ENCODE measurements at places on chromosomes 7 and 10.

- DNase-seq: no peak
Observed at GRCh38 chr7:28389504-28390395, 22.6 kb upstream of the CREB5 start.

DNA sequence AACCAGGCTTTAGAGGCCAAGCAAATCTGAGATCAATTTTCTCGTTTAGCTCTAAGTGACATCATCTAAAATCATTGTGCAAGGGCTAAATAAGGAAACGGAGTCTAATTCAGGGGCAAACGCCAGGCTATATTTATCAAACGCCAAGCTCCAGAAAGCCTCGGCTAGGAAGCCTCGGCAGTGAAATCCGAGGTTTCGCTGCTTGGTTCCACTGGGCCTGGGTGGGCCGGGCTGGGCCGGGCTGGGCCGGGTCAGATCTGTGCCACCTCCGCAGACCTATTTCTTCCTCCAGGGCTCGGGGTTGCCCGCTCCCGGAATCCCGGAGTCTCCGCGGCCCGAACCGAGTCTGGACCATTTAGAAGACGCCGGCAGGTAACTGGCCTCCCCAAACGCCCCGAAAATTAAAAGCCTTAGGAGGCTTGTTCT, 459 bp upstream of the FEZF1 start:
- no peak for DNase-seq

DNA sequence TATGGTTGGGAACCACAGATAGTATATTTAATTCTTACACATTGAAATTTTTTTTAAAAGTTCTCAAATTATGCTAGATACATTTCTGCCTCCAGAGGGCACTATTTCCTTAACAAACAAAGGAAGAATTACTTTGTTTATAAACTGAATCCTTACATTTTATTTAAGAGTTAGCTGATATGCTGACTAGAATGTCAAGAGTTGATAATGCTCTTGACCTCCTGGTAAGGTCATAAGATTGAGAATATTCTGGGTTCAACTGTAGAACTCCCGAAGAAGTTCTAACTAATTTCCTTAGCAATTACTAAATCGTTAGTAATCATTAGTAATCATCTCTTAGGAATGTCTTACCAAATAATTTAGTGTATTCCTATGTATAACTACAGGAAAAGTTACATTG, 95.3 kb upstream of the CYP26C1 start:
- no peak for DNase-seq

GRCh38 chr10:123555616-123556015, 110.5 kb upstream of the GPR26 start:
- DNase-seq: no peak

DNA sequence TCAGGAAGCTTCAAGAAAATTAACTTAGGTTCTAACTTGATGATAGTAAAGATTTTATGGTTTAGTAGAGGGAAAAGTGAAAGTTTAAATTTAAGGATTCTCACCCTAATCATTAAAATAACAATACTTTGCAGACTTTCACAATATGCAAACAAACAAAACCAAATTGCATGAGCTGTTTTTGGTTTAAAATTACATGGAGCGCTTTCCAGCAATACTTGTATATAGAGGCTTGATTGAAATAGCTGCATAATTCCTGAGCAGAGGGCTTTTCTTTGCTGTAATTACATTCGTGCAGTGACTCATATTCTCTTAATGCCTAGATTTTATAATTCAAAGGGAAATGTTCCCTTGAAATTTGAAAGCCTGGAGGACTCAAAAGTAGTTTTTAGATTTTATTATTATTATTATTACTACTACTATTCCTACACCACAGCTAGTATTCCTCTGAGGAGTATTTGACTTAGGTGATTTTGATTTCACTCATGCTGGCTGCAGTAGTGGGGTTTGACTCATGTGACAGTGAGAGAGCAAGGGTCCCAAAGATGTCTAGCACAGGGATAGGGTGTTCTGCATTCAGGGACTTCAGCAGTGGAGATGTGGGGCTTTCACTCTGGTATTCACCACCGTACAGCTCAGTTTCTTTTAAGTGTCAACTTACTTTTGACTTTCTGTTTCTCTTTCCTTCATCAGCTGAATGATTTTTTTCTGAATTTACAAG, 138.1 kb downstream of the ADAM22 start:
- no peak for DNase-seq

Measured in stimulated activated CD4-positive, alpha-beta T cell treated with anti-CD3 and anti-CD28 coated beads, Interleukin-1b, Interleukin-23, amount 100 ng/mL, for 24 hours (primary cell).